ENCODE measurements at places on chromosomes 4 and X.

- no peak for DNase-seq
Observed at GRCh38 chrX:3599802-3600430, 113.5 kb downstream of the PRKX start.

GRCh38 chr4:730511-730910 is 24.9 kb downstream of the PCGF3 start:
- no peak for DNase-seq

DNA sequence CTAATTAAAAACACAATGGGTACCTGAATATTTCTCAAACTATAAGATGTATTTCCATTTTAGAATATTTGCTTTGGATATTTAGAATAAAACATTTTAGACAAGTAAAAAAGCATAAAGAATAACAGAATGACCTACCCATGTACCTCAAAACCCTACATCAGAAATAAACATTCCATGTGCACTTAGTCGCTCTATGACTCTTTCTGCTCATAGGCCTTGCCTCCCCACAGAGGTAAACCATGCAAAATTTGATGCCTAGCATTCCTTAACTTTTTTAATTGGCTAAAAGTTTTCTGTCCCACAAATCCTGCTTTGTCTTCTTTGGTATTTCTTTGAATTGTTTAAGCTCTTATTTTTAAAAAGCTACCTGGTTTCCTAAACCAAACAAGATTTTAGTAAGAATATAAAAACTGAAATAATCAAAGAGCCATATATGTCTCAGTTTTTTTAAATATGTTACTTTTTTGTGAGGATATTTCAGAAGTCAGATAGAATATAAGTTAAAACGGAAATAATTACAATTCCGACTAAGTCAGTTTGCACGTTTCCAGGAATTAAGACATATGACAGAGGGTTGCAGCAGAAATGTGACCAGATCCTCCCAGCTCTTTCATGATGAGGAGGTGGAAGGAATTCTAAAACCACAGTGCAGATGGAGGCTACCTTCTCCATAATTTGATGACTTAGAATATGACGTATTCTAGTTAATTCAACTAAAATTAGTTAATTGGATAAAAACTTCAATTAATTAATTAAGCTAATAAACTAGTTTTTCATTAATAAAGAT is 102.5 kb downstream of the FIP1L1 start:
- DNase-seq = no peak

GRCh38 chrX:81662381-81662780 is 460.5 kb downstream of the SH3BGRL start:
- no peak for DNase-seq

GRCh38 chr4:185235843-185236503 is 26.6 kb downstream of the SNX25 start:
- no peak for DNase-seq

DNA sequence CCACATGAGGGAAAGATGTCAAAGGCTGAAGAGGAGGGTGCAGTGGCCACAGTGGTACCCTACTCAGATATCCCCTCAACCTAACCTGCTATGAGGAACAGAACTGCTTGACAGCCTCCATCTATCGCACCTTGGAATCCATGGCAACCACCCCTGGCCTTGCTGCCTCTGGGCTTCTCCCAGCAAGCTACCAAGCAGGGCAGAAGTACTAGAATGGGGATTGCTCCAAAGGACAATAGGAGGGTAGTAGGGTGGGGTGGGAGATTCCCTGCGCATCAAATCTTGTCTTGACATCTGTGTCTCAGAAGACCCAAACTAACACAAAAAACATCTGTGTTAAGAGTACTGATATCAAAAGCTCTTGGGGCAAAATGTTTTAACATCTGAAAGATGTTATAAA is 118.2 kb downstream of the FBXW7 start:
- no peak for DNase-seq

GRCh38 chr4:101018836-101019235 is 328.5 kb downstream of the PPP3CA start:
- DNase-seq = no peak

DNA sequence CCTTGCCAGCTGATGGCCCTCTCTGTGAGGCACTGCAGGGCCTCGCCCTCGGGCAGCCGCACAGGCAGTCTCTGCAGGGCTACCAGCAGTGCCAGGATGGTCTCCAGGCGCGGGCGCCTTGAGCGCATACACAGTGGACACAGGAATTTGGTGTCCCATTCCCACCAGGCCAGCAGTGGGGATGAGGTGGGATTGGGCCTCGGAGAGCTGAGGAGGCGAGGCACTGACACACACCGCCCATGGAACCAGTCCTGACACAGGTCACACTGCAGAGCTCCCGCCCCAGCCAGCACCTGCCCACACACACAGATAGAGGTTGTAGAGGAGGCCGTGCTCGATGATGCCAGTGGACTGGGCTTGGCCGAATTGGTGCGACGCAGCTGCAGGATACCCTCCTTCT is 30.7 kb downstream of the KDM5C start:
- no peak for DNase-seq

- DNase-seq = no peak
Observed at GRCh38 chr4:34108391-34108790, 2135.9 kb downstream of the ARAP2 start.

DNA sequence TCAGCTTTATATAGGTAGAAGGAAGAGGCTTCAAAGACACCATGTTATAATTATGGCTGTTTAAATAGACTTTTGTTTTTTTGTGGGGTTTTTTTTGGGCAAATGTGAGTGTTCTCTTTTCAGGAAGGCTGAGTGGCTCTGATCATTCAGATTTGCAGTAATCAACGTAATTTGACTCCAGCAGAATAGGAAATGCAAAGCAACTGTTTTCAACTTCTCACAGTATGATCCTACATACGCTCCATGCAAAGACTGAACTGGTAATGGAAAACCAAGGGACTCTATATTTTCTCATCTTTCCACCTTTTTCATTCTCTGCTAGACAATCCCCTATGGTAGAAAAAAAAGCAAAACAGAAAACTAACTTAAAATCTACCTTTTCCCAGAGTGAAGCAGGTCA is 10.8 kb downstream of the ADH1B start:
- no peak for DNase-seq

DNA sequence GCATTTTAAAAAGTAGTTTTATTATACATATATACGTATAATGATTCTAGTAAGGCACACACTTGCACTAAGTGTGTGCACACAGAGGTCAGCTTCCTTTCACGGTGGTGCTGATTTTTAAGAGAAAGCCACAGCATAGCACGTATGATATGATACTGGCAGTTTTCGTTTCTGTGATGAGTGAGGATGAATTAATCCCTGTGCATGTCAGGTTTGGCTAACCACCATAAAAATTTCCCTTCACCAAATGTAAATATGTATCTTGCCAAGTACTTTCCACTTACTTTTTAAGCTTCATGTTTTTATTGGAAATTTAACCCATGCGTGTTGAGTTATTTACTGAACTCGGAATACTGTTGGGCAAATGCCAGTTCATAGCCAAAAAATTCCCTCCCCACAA is 84.6 kb downstream of the SYNPO2 start:
- DNase-seq = no peak

DNA sequence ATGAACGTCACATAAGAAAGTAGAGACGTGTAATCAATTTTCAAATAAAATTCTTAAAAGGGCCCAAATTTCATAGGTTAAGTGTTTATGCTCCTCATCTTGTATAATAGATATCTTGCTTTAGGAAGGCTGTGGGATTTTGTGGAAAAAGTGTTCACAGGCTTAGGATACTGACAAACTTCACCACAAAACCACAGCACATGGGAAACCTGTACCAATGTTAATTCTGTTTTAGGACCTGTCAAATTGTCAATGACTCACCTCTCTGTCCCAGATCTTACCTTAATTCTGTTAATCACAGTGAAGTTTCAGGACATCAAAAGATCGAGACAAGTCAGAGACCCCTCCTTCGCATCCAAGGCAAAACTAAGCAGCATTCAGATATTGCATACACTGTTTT is 24.2 kb downstream of the FGFBP1 start:
- no peak for DNase-seq

- no peak for DNase-seq
Observed at GRCh38 chr4:27894951-27895350, 1034.3 kb downstream of the STIM2 start.

DNA sequence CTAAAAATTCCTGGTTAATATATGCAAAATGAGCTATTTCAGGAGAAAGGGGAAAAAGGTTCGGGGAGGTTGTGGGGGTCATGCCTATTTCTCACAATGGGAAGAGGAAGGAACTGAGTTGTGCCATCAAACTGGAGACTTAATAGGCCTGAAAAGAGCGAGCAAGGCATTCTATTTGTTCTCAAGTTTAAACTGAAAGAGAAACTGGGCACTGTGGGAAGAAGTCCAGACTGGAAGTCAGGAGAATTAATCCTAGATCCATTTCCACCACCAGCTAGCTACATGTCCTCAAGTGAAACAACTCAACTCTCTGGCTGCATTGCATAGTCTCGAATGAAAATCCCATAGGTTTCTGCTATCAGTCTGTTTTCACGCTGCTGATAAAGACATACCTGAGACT is 50.6 kb downstream of the PPARGC1A start:
- no peak for DNase-seq

DNA sequence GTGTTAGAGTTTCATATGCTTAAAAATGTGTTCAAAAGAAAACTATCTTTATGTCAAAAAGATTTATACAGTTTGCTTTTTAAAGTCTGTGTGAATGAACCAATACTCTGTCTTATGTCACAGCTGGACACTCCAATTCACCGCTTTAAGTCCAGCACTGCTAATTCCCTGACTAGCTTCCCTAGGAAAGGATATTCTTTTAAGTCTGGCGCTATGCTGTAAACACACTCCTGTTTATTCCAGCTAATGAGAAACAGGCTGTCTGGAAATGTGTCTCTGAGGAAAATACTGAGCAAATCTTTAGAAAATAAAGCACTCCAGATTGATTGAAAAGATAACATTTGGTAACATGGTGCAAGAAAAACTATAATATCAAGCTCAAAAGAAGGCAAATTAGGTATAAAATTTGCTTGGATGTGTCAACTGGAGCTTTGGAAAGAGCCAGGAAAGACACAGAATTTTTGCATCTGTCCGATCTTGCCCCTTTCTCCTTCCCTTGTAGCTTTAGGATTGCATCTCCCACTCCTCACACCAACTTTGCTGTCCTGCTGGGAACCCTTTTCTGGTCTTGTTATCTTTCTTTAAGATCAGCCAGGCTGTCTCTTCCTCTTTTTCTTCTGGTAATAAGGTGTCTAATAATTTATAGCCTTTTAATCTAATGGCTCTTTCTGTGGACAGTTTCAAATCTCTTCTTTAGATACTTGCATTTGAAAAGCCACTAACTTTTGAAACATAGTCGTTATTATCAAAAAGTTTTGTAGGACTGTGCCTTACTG is 40.9 kb upstream of the VEGFC start:
- DNase-seq = no peak

GRCh38 chrX:21730026-21730425 is 27.9 kb downstream of the SMPX start:
- no peak for DNase-seq

- no peak for DNase-seq
Observed at GRCh38 chr4:166324321-166324720, 451.3 kb downstream of the TLL1 start.

DNA sequence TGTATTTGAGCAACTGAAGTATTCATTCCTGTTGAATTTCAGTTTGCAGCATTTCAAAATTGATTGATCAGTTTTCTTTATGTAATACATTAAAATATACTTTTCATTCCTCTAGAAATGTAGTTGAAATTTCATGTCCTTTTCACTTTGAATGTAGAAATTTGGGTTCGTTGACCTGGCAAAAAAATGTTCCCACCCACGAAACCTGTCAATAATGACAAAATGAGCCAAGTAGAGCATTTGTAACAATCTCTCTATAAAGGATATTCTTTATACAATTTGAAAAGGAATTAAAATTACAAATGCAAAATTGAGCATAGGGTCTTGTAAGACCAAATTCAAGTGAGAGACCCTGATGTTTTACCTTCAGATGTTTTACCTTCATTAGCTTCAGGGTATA is 283.9 kb downstream of the ANKRD50 start:
- no peak for DNase-seq

- no peak for DNase-seq
Observed at GRCh38 chr4:92634882-92635281, 331.1 kb downstream of the GRID2 start.

GRCh38 chrX:40331762-40332161 is 234.0 kb upstream of the BCOR start:
- no peak for DNase-seq

- peak; percentile 22 for DNase-seq
Observed at GRCh38 chrX:131081772-131082740, 23.9 kb downstream of the ARHGAP36 start.

GRCh38 chr4:112029771-112030171 is 115.5 kb upstream of the FAM241A start:
- DNase-seq = no peak

DNA sequence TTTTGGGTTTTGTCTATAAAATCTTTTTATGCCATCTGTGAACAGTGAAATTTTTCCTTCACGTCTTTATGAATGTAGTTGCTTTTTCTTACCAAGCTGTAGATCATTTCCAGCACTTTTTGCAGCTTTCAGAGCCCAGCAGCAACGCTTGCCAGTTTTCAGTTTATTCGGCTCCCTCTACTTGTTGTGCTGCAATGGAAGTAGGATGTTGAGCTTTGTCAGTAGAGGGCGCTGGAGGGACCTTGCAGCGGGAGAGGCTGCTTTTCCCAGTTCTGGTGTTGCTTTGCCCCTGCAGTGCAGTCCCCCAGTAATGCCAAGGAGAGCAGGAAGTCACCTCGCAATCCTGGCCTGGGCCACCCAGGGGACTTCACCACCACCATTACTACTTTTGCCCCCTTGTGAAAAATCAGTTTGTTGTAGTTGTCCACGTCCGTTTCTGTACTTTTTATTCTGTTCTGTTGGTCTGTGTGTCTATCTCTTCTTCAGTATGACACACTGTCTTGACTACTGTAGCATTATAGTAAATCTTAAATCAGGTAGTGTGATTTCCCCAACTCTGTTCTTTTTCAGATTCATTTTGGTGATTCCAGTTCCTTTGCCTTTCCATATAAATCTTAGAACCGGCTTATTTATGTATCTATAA is 21.8 kb downstream of the CMC4 start:
- DNase-seq = peak; percentile 52

GRCh38 chr4:30828264-30828926 is 108.2 kb downstream of the PCDH7 start:
- no peak for DNase-seq

DNA sequence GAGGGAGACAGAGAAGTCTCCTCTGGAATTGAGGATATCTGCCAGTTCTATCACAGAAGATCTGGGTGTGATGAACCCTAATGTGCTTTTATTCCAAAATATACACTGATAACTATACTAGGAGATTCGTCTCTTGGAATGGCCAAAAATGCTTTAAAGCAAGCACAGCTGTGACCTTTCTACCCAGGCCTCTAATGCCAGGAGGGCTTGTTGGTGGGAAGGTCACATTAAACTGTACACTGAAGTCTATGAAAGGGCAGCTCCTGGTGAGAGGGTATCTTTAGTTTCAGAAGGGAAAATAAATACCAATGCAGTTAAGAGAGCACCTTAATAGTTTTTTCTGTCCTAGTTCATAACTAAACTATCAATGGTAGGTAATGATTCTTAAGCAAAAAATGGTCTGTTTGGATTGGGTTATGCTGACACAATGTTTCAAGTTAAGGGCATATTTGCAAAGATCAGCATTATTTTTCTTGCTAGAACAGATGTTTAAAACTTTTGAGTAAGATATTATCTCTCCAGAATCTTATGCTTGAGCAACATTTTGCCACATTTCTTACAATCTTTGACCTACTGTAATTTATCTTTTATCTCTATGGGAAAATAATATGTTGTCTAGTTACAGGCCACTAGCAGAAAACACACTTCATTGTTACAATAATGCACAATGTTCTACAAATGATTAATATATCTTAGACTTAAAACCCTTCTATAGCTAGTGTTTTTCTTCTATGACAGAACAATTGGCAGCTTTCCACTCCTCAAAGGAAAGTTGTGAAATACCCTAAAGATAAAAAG is 59.6 kb downstream of the SEC24D start:
- DNase-seq = no peak

All from NCI-H1105 treated with DMSO at 0.1 percent for 48 hours (cell line).